Skeletal muscle cell (primary cell): ENCODE measurements at places on chromosomes 6 and 20.
A peak's percentile ranks its signal among the peaks of the same experiment; 100 is the strongest.

DNA sequence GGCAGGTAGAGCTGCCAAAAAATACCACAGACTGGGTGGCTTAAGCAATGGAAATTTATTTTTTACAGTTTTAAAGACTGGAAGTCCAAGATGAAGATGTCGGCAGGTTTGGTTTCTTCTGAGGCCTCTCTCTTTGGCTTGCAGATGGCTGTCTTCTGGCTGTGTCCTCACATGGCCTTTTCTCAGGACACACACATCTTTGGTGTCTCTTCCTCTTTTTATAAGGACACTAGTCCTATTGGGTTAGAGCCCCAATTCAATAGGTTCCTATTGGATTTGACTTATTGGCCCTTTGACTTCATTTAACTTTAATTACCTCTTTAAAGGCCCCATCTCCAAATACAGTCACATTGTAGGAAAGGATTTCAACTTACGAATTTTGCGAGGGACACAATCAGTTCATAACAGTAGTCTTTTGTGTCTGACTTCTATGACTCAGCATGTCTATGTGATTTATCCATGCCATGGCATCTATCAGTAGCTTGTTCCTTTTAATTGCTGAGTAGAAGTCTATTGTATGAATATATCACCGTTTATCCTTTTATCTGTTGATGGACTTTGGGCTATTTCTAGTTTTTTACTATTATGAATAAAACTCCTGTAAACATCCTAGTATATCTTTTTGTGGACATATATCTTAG is 11.0 kb upstream of the TCP11 start:
- DNase-seq, result no peak

GRCh38 chr6:158773581-158774449 is 45.4 kb downstream of the EZR start:
- no peak for DNase-seq

GRCh38 chr6:52516269-52516668 is 60.6 kb downstream of the TRAM2 start:
- no peak for DNase-seq

- DNase-seq, result no peak
Measured at GRCh38 chr6:119978274-119978889, 628.8 kb upstream of the MAN1A1 start.

GRCh38 chr6:38116248-38116647 is 296.7 kb downstream of the ZFAND3 start:
- DNase-seq, result no peak

DNA sequence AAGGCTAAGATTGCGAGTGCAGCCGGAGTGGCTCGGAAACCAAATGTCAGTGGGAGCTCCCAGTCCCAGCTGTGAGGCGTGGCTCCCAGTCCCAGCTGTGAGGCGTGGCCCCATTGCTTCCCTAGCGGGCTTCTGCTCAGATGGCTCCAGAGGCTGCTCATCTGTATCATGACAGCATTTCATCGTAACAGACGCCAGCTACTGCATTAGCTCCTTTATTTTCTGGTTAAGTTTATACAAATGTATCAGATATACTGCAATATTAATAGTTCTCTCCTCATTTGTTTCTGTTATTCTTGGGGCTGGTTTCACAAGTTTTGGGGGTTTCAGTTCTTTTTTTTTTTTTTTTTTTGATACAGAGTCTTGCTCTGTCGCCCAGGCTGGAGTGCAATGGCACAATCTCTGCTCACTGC is 34.7 kb upstream of the TBXT start:
- no peak for DNase-seq

DNA sequence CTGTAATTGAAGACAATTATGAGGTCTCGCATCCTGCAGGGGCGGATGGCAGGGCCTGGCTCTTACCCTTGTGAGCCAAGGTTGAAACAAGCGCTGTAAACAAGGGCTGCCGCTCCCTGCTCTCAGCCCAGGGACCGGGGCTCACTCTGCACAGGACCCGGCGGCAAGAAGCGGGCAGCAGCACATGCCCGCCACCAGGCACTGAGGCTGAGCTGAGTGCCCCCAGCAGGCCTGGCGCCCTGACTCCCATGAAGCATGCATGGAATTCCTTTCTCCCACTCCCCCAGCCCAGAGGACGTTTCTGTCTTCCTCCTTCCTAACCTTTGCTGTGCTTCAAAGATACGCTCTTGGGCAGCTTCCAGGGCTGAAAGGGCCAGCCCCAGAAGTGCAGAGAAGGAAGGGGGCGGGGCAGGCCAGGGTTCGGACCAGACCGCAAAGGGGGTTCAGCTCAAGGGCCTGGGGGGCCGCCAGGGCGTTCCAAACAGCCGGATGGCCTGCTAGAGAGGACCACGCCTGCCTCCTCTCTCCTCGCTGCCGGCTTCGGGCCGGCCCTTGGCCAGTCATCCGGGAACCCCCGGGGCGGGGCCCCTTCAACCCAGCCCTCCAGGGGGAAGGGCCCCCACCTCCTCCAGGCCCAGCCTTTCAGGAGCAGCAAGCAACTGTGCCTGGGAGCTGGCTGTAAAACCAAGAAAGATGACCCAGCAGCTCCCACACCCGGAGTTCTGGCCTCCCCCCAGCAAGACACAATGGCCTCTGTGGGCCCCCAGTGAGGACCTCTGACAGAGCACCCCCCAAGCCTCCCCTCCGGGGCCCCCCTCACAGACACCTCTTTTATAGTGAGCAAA is 109.9 kb downstream of the NOL4L start:
- DNase-seq, result peak; percentile 91

- no peak for DNase-seq
Measured at GRCh38 chr20:2276015-2276414, 19.8 kb upstream of the TGM3 start.

- peak; percentile 10 for DNase-seq
Measured at GRCh38 chr6:144036064-144036834, 28.2 kb upstream of the PLAGL1 start.

GRCh38 chr6:5517796-5518195 is 256.5 kb downstream of the FARS2 start:
- no peak for DNase-seq

- DNase-seq, result no peak
Measured at GRCh38 chr20:57829336-57829735, 119.5 kb upstream of the PMEPA1 start.

DNA sequence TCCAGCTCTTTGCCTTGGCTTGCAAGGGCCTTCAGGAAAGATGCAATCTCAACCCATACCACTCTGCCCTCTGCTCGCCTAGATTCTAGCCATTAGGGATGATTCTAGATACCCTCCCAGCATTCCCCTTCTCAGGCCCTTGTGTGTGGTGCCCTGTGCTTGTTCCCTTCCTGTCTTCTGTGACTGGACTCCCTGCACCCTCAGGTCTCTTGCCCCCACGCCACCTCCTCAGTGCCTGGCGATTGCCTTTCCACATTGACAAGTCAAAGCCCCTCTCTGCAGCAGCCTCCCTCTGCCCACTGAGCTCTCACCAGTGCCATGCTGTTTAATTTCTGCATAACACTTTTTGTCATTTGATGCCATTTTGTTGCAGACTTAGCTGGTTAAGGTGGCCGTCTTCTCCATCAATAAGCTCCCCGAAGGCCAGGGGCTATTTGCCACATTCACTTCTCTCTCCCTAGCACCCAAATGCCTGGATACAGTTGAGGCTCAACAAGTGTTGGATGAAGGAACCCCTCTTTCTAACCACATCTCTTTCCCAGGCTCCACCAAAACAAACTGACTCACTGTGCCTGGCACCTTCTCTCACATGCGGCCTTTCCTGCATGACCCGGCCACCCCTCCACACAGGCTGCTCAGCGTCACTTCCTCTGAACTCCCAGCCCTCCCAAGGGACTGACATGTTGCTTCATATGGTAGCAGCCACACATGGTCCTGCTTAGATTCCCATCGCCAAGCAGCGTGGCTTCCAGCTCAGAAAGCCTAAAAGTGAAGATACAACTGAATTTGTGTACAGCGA is 4.6 kb upstream of the TXNDC5 start:
- peak; percentile 92 for DNase-seq

GRCh38 chr6:167560673-167561569 is 236.0 kb downstream of the TTLL2 start:
- no peak for DNase-seq

GRCh38 chr6:166201878-166202277 is 34.2 kb upstream of the TBXT start:
- DNase-seq, result no peak

DNA sequence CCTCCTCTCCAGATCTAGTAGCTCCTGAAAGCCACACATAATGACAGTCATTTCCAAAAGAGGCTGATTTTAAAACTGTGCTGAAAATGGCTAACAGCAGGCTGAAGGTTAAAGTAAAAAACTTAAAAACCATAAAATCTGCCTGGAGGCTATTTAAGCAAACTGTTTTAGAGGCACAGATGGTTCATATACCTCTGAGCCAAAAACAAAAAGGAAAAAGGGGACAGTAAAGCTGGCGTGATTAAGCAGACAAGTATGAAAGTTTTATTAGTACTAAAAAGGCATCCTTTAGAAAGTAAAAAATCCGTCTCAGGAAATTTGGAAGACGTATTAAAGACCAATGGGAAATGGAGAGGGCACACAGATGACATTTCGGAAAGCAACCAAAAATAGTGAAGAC is 55.8 kb downstream of the SOBP start:
- DNase-seq, result no peak

- no peak for DNase-seq
Measured at GRCh38 chr6:128500014-128500413, 20.4 kb downstream of the PTPRK start.

DNA sequence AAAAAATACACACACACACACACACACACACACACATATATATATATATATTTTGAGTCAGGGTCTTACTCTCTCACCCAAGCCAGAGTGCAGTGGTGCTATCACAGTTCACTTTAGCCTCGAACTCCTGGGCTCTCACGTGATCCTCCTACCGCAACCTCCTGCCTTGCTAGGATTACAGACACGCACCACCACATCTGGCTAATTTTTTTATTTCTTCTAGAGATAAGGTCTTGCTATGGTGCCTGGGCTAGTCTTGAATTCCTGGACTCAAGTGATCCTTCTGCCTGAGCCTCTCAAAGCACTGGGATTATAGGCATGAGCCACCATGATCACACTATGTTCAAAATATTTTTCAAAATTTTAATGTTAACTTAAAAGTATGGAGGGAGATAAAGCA is 43.5 kb downstream of the NUP153 start:
- DNase-seq, result no peak

- DNase-seq, result peak; percentile 25
Measured at GRCh38 chr6:55239099-55239498, 64.8 kb downstream of the HCRTR2 start.

DNA sequence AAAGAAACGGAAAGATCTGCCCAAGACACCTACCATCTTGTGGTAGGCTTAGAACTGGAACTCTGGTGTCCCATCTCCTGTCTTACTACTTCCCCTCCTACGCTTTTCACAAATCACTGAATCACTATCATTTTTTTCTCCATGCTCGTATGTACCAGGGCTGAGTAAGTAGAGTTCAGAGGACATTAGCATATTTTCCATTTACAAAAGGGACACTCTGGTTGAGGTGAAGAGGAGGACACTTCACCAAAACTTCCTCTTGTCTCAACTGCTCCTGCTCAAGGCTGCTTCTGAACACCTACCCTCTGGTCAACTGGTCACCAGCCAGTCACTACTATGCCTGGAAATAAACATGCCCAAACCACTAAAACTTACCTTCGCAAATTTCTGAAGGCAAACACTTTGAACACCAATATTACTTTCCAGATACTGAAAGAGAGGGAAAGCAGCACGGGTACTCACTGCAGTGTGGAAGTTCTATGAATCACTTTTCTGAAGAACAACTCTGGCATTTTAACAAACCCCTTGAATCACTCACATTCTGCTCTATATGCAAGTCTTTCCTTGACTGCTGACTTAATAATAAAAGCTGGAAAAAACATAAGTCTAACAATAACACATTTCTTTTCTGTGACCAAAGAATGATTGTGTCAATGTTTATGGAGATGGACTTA is 123.3 kb downstream of the INSM1 start:
- peak; percentile 28 for DNase-seq

DNA sequence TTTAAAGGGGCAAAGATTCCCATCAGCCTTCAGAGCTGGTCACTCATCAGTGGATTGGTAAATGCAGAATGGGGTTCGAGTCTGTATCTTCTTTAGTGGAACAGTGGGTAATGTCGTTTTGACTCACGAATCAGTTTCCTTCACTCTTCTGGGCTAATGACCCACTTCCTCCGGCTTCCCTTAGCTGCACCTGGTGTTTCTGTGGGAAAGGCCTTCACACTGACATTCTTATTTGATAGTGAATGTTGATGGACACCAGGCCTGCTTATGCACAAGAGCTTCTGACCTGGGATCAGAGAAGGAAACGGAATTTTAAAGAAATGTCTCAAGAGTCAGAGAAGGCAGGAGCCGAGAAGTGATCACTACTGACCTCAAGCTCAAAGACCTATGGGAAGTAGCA is 272.0 kb upstream of the SULF2 start:
- DNase-seq, result no peak

DNA sequence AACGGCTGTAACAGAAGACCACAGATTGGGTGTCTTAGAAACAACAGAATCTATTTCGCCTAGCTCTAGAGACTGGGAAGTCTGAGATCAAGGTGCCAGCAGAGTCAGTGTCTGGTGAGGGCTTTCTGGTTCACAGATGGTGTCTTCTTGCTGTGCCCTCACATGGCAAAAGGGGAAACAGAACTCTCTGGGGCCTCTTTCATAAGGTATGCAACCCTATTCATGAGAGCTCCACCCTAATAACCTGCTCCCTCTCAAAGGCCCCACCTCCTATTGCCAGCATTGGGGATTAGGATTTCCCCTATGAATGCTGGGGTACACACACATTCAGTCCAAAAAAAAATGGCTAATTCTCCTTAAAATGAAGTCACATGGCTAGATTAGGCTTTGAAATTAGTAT is 10.0 kb downstream of the TXNDC5 start:
- DNase-seq, result no peak

- DNase-seq, result peak; percentile 11
Measured at GRCh38 chr20:11766961-11767360, 150.7 kb upstream of the BTBD3 start.

GRCh38 chr20:41133709-41134361 is 3.5 kb upstream of the PLCG1 start:
- DNase-seq, result no peak

- DNase-seq, result no peak
Measured at GRCh38 chr6:45518013-45518720, 140.4 kb upstream of the SUPT3H start.

GRCh38 chr20:53586640-53587039 is 7.0 kb downstream of the ZNF217 start:
- DNase-seq, result no peak

GRCh38 chr6:149237464-149237863 is 80.0 kb upstream of the TAB2 start:
- no peak for DNase-seq

- DNase-seq, result no peak
Measured at GRCh38 chr6:169619650-169620049, 82.2 kb downstream of the WDR27 start.

GRCh38 chr6:160106701-160107100 is 14.9 kb upstream of the SLC22A1 start:
- no peak for DNase-seq

DNA sequence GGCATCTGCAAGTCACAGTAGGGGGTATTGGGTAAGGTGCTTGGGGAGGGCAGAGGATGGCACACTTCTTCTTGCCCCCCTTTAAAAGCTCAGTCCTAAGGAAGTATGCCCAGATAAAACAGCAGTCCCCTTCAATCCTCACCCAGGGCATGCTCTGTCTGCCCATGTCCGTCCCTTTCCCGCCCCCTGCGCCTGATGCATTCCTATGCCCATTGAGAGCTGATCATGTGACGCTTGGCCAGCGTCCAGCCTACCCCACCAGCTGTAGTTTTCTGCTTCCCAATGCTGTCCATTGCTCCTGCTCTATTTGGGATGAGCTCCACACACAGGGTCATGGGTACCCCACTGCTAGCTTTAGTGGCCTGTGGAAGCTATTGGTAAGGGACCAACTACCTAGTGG is 8.3 kb downstream of the SIGLEC1 start:
- no peak for DNase-seq
